ENCODE measurements at places on chromosomes 5 and 9. TPM values are rescaled to one million over a fixed set of nuclear protein-coding genes. Genes with fewer than 3 reads are reported as not detected.

MED7 gene
- total RNA-seq: 7.5 TPM

KIF24 gene
- 2.6 TPM for total RNA-seq

SLC9A3 gene
- total RNA-seq: 0.76 TPM

HTR1A gene
- total RNA-seq: not detected

LMX1B gene
- total RNA-seq: not detected

DNLZ gene
- 15.5 TPM for total RNA-seq

PCDHA11 gene
- total RNA-seq: under 0.01 TPM

RLN1 gene
- total RNA-seq: not detected

TLE1 gene
- 31.6 TPM for total RNA-seq

GNAQ gene
- 33.1 TPM for total RNA-seq

ABLIM3 gene
- 8.8 TPM for total RNA-seq

SLC27A6 gene
- under 0.01 TPM for total RNA-seq

HABP4 gene
- 7.8 TPM for total RNA-seq

PLAC8L1 gene
- total RNA-seq: not detected

HRCT1 gene
- total RNA-seq: 0.76 TPM

INSL4 gene
- total RNA-seq: not detected

GRIN1 gene
- under 0.01 TPM for total RNA-seq

SPZ1 gene
- total RNA-seq: not detected

SPINK1 gene
- total RNA-seq: not detected

WNT8A gene
- not detected for total RNA-seq

Measured in epithelial cell of umbilical artery (primary cell).